Hindlimb muscle (tissue), 1 donor: ENCODE measurements at places on chromosomes 1 and 21. TPM values are rescaled to one million over a fixed set of nuclear protein-coding genes. Genes with fewer than 3 reads are reported as not detected.

- no peak for DNase-seq
Observed at GRCh38 chr1:12100071-12100470, 37.0 kb downstream of the TNFRSF8 start.

DNA sequence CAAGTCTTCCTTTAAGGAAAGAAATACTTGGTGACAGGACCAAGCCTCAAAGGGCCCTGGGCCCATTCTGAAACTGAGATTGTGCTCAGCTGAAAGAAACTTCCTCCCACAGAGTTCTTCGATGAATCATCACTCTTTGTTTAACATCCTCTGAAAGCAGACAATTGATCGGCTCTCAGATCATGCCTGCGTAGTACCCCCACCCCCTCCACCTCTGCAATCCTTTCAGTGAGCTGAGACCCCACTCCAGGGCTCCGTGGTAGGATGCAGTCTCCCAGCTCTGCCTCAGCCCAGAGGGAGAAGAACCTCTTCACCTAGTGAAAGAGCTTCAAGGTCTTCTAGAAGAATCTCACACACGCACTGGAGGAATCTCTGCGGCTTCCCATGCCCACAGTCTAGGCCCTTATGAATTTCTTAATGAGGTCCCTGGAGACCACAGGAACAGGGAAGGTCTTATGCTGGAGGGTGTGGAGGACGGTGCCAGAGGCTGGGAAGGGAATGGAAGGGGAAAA, 104.9 kb upstream of the SOD1 start:
- DNase-seq = no peak

Gene PGBD5
- 33.4 TPM for polyA plus RNA-seq

GRCh38 chr1:235278915-235279292, 49.1 kb downstream of the ARID4B start:
- DNase-seq = no peak
